ENCODE measurements at places on chromosomes 1 and 21.

GRCh38 chr21:30468900-30469714 is 11.1 kb downstream of the KRTAP19-1 start:
- DNase-seq: no peak

GRCh38 chr1:22702296-22703085 is 8.1 kb upstream of the EPHB2 start:
- DNase-seq: no peak

GRCh38 chr1:225021037-225021436 is 91.6 kb downstream of the DNAH14 start:
- DNase-seq: no peak

- no peak for DNase-seq
Observed at GRCh38 chr1:92843429-92844352, 11.9 kb downstream of the RPL5 start.

DNA sequence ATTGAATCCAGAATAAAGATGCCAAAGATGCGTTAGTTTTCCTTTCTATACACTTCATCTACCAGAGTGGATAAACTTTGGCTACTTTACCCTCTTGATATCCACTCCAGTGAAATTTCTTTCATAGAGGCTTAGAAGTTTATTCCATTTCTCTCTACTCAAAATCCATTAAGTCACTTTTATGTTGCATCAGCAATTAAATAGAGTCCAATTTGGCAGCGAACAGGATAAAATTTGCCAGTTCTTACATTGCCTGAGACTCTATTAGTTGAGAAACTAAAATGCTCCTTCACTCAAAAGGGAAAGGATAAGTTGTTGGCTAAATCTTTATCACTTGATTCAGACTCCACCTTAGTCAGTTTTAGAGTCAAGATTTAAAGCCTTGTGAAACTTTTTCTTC is 57.9 kb downstream of the ACBD6 start:
- DNase-seq: no peak

All from stimulated activated CD8-positive, alpha-beta memory T cell treated with anti-CD3 and anti-CD28 coated beads, Interleukin-4, amount 100 ng/mL, for 1 hour (primary cell).